Spleen (tissue), 13 donors: ENCODE measurements at places on chromosomes 7 and 10. TPM values are rescaled to one million over a fixed set of nuclear protein-coding genes. Genes with fewer than 3 reads are reported as not detected.

The PPP1R3C gene
- polyA plus RNA-seq = 1.6 TPM

The RBM20 gene
- 0.45 TPM for polyA plus RNA-seq

The ADCY1 gene
- 0.38 TPM for polyA plus RNA-seq

The PRKCQ gene
- polyA plus RNA-seq = 2.5 TPM

The ZNF727 gene
- 0.26 TPM for polyA plus RNA-seq

The ELAPOR2 gene
- 2.4 TPM for polyA plus RNA-seq

The EBLN1 gene
- not detected for polyA plus RNA-seq

The TRPV5 gene
- 0.03 TPM for polyA plus RNA-seq
